ENCODE measurements at places on chromosomes 3 and 15.

GRCh38 chr15:39558421-39558820 lies 22.5 kb upstream of the THBS1 start:
- DNase-seq: no peak

- DNase-seq: no peak
These were observed 115.9 kb upstream of the EPHA3 start for GRCh38 chr3:88991496-88991895.

DNA sequence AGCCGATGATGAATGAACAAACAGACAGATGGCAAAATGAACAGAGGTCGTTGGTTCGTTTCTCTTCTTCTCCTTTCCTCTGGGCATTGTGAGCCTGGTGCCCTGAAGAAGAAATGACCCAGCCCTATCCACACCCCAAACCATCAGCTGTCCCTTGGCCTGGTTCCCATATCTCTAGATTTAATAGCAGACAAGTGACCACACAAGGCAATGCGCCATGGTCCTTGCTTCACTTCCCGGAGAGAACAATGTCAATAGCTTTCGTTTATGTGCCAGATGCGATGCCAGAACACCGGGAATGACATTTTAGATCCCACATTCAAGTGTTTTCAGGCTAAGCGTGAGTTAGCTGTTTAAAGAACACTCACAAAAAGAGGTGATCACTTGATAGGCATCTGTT lies 17.7 kb downstream of the POC1A start:
- DNase-seq: no peak

DNA sequence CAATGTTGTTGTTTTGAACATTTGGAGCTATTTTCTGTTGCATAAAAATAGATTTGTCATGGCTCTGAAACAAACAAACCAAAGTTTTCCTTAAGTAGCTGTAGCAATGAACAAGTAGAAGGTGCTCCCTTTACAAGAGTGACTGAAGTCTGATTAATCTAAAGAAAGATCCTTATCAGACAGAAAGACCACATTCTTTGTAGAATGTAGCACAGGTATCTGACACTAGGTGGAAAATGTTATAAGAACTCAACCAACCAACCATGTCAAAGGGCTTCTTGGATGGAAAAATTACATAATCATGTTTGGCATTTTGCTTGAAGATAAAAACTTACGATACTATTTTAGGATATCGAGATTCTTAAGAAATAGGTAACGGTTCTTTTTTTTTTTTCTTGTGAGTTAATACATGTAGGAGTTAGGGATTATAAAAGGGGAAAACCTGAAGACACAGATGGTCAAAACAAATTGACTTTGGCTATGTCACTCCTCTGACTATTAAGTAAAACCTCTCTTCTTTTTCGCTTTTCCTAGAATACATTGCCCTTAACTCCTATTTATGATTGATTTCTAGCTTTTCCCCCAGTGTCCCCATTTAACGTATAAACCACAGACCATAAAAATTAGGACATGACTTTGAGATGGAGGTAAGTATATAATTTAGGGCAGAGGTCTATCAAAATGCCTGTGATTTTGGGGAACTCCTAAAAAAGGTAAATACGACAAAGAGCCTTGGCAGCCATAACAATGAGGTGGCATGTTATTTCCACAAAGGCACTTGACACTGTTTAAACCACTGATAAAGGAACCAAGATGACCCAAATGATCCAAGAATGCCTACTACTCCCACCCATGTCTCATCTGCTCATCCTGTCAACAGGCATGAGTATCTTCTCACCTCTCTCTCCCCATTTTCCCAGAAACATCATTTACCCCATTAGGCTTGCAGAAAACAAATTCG lies 72.0 kb downstream of the CCR4 start:
- no peak for DNase-seq

DNA sequence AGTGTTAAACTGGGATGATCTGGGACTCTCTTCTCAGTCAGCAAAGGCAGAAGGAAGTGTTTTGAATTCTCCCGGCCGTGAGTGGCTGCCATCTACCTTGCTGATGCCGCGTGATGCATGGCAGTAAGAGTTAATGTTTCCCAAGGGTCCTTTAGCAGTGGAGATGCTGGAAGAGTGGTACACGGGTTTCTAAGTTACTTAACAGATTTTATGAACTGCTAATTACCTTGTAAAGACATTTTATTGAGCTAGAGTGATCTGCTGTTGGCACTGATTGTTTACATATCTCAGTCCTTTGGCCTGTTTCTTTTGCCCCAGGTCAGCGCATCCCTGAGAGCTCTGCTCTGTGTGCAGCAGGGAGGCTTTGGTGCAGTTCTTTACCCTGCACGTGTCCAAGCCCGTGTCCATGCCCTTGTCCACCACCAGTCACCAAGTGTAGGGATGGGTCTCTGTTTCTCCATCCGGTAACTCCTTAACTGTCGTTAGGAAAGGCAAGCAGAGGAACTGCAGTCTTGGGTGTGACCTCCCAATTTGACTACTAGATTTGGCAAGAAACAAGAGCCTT lies 172.3 kb downstream of the SLCO3A1 start:
- no peak for DNase-seq

GRCh38 chr3:44988073-44988472 lies 12.0 kb downstream of the EXOSC7 start:
- no peak for DNase-seq

DNA sequence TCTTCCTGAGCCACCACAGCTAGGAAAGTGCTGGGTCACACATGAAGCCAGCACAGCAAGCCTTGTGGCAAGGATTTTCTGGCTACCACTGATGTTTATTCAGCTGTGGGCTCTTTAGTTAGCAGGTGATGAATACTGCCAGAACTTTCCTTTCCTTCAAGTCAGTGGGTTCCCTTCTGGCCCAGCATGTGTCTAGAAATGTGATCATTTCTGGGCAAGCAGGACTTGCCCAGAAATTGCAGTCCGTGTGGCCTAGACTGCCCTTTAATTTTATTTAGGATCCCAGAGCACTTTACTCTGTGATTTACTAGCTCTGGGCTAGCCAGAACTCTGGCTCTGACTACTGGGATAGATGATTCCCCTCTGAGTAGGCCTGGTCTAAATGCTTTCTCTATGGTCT lies 397.5 kb downstream of the ZIC4 start:
- no peak for DNase-seq

DNA sequence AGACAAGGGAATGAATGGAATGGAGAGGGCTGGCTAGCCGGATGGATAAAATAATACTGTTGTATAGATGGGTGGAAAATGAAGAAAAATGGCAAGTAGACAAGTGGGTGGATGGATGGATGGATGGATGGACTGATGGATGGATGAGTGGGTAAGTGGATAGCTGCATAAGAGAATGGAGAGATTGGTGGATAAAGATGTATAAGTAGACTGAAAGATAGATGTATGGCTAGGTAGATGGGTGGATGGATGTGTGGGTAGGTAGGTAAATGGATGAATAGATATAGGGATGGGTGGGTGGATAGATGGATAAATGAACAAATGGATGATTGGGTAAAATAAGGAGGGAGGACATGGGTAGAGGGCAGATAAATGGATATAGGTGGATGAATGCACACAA lies 13.9 kb downstream of the CPNE9 start:
- no peak for DNase-seq

DNA sequence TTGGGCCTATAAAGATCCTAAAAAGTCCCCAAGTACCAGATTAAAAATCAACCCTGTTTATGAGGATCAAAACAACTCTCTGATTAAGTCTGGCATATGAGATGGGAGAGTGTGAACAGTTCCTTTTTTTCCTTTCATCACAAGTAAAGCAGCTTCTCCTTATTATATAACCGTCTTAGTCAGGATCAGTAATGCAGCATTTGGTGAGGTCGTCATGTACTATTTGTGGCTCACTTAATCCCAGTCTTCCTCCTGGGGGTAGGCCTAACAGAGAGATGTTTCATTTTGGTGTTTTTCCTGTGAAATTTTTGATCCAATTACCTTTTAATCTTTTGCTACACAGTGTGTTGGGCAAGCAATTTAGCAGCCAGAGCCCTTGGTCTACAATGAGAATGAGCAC lies 333.1 kb upstream of the KCNMB2 start:
- DNase-seq: peak; percentile 66

DNA sequence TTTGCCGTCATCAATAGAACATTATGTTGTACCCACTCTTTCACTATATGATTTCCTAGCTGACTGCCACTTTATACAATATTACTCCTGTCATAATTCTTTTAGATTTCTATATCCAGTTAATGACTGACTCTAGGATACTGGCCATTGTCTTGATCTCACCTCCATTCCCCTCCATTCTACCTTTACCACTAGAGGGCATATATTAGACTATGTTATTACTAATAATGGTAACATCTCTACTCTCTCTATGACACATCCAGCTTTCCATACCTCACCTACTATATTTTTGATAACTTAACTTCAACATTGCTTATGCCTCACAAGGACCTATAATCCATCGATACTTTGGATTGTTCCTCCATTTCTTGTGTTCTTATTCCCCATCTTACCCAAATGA lies 31.4 kb upstream of the POU1F1 start:
- no peak for DNase-seq

- DNase-seq: peak; percentile 62
These were observed 71.9 kb upstream of the SPATA12 start for GRCh38 chr3:56988458-56989168.

- DNase-seq: no peak
These were observed 225.6 kb upstream of the SATB1 start for GRCh38 chr3:18650731-18651130.

DNA sequence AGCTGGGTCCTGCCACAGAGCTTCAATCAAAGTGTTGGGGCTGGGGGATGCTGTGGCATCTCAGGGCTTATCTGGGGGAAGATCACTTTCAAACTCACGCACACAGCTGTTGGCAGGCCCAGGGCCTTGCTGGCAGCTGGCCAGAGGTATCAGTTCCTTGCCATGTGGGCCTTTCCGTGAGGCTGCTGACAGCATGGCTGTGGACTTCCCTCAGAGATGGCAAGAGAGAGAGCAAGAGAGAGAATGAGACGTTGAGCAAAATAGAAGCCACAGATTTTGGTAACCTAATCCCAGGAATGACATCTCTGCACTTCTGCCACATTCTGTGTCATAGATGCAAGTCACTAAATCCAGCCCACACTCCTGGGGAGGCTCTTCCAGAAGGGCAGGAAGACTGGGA lies 91.0 kb downstream of the TPRG1 start:
- no peak for DNase-seq

DNA sequence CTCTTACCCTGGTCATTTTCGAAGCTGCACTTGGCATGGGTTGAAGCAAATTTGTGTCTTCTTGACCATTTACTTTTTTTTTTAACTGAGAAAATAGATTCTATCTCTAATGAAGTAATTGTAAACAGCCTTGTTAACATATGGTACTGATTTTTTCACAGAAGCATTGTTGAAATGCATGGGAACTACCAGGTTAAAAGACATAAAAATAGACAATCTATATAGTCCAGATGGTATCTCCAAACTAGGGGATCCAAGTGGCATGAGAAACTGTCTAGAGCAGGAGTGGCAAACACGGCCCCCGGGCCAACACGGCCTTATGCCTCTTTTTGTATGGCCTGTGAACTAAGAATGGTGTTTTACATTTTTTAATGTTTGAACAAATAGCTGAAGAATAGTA lies 41.9 kb downstream of the CACNA1D start:
- no peak for DNase-seq

GRCh38 chr15:66132251-66132816 lies 121.2 kb downstream of the MEGF11 start:
- DNase-seq: no peak

GRCh38 chr15:79459666-79460065 lies 27.5 kb downstream of the MINAR1 start:
- DNase-seq: no peak

DNA sequence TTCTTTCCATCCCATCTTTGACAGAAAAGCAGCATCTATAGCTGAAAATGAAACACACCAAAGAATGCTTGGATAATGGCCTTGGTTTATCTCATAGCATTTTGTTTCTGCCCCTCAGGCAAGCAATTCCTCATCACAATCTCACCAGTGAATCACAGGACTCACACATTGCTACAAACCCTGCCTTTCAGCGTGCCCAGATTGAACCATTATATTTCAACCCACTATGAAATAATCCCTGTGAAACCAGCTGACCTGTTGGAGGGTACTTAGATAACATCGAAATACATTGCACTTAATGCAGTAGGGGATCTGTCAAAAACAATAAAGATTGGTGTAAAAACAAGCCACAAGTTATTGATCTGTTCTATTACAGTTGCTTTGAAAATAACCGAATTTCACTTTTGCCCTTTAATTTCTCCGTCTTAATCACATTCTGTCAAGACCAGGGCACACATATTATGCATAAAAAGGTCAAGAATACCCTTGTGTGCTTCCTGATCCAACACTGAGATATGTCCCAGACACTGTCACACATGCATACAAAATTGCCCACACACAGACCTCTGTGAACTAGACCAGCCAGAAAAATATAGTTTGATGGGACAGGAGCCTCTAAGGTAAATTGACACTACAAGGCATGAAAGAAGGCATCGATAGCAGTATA lies 839.8 kb downstream of the NTRK3 start:
- no peak for DNase-seq

DNA sequence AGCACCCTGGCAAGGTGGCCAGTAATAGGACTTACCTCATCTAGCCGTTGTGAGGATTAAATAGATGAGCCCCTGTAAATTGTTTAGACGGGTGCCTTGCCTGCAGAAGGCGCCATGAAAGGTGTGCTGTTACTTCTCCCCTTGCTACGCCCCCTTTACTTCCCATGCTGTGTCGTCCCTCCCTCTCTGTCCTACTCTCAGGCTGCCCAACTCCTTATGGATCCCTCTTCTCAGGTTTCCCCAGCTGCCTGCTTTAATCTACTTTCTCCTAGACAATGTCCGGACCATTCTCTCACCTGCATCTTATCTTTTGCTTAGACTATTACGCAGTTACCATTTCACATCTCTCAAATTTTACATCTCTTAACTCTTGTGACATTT lies 1.7 kb upstream of the FBXW12 start:
- DNase-seq: no peak

GRCh38 chr3:3778641-3779270 lies 20.5 kb upstream of the LRRN1 start:
- DNase-seq: no peak

GRCh38 chr3:194300936-194301335 lies 50.2 kb downstream of the CPN2 start:
- no peak for DNase-seq

GRCh38 chr15:59160880-59161593 lies 45.6 kb upstream of the LDHAL6B start:
- DNase-seq: no peak

GRCh38 chr3:99128235-99128634 lies 226.7 kb upstream of the DCBLD2 start:
- no peak for DNase-seq

GRCh38 chr3:98655666-98656065 lies 62.3 kb upstream of the CPOX start:
- no peak for DNase-seq

- no peak for DNase-seq
These were observed 16.8 kb downstream of the EMC4 start for GRCh38 chr15:34241376-34242330.

DNA sequence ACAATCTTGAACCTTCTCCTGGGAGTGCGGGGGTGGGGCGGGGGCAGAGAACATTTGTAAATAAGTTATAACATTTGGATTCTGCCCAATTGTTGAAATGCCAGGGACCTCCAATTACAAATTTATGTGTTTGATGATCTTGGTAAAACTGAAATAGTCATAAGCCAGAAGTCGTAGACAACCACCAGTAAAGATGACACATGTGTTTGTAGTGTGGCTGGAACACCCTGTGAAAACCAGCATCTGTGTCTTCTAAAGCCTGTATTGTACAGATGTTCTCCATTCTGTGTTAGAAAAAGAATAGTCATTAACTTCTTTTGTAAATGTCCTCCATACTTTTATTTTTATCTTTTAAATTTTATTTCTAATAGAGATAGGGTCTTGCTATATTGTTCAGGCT lies 61.8 kb downstream of the ARIH1 start:
- DNase-seq: no peak

- DNase-seq: no peak
These were observed 1035.2 kb downstream of the MCTP2 start for GRCh38 chr15:95266451-95267061.
